ENCODE measurements at places on chromosomes 2 and 18.

DNA sequence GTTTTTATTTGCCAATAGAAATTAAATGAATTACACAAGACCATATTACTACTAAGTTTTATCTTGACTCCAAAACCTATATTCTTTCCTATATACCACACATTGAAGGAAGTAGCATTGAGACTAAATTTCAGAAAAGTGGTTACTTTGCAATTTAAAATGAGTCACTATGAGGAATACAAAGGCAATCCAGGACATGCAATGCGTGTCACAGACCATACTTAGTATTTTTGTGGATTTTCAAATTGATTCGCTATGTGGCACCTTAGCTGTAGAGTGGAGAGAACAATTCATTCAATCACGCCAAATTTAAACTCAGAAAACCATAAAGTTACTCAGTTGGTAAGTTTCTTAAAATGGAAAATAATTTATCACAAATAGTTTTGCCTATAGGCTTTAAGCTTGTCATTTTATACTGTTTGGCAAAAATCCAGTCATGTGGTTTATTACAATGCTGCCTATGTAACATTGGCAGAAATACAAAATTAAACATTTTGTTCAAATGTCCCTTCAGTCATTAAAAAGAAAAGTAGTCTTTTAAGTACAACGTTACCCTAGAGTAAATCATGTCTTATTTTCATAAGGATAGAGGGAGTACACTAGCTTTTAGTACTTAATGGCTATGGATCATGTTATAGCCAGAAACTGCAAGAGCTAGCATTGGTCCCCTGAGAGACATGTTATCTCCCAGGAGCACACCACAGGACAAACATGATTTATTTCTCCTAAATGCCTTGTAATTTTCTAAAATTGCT, 222.8 kb upstream of the CDH7 start:
- DNase-seq: no peak

GRCh38 chr2:222769446-222769845, 91.4 kb upstream of the ACSL3 start:
- DNase-seq: no peak

GRCh38 chr18:62933261-62933887, 218.0 kb downstream of the PHLPP1 start:
- no peak for DNase-seq

GRCh38 chr2:213678437-213679218, 394.4 kb downstream of the SPAG16 start:
- no peak for DNase-seq

DNA sequence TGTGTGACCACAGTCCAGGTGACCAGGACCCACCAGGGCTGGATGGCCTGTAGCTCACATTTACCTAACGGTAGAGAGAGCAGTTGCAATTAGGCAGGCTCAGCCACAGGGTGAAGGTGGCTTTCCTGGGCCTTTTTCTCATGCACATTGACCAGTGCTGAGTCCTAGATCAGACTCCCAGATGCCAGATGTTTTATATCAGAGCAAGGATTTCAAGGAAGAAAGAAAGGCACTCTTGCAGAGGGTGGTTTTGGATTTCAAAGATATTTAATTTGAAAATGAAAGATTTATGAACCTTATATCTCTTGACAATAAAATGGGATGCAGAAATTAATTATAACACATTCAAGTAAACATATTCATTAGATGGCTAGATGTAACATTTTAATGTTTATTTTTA, 694.2 kb upstream of the GYPC start:
- no peak for DNase-seq

GRCh38 chr2:147231607-147232006, 613.2 kb upstream of the ACVR2A start:
- DNase-seq: no peak

DNA sequence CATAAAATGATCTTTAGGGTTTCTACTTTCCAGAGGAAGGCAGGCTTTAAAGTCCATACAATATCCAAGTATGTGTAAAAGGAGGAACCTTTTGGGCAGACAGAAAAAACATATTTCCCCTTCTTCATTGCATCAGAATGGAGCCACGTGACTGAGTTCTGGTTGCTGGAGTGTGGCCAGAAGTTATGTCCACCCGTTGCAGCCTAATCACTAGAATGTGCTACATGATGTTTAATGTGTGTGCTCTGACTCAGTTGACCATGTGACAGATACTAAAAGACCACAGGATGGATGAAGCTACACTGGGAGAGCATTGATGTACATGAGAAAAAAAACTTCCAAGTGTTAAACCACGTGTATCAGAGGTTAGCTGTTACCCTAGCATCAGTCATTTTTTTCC, 460.9 kb downstream of the RIT2 start:
- DNase-seq: no peak

DNA sequence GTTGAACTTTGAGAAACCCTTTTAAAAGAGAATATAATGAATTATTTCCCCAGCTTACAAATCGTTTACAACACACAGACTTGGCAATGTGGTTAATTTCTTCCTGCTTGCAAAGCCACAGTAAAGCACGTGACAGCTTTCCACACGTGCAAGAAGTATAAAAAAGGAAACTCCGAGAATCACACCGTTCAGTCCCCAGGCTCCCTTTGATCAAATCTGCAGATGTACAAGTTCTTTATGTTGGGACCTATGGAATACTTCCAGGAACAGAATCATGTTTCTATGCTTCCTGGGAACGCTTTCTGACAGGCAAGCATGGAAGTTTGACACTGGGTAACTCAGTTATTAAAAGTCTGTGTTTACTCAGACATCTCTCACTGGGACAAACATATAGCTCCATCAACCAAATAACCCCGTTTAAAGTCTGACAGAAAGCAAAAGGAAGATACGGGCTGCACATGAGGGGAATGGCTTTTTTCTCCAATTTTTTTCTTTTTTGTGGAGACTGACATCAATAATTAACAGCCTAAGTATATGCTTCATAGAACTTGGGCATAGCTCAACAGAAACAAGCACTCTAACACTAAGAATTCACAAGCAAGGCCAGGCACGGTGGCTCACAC, 134.8 kb downstream of the EIPR1 start:
- DNase-seq: no peak

GRCh38 chr2:37795938-37796337, 124.5 kb upstream of the CDC42EP3 start:
- no peak for DNase-seq
